ENCODE measurements at places on chromosomes 6 and 20.

DNA sequence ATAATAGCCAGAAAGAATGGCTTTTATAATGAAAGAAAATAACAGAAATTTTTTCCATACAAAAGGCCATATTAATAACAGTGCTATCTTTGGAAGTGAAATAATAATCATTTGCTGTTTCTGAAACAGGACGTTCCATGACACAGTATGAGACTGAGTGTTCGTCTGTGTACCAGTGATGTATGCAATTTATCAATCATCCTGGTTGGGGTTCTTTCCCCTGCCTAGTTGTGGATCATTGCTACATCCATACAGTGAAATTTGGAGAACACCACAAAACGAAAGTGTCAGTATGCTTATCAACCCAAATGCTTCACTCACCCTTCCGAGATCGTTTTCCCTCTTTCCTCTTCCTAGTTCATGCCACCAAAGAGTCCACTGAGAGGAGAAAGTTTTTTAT is 151.4 kb upstream of the PRDM1 start:
- no peaks in the 10 kb centered on the region for H3K4me1 ChIP-seq
- no peak overlapping the region for H3K4me3 ChIP-seq
- H3K36me3 ChIP-seq: no peaks in the 10 kb centered on the region
- ATAC-seq: no peak

- no peak overlapping the region for H3K27ac ChIP-seq
- no peaks in the 10 kb centered on the region for H3K4me1 ChIP-seq
- H3K4me3 ChIP-seq: no peak overlapping the region
- H3K27me3 ChIP-seq: no peaks in the 10 kb centered on the region
Observed at GRCh38 chr20:48763216-48763914, 64.4 kb downstream of the PREX1 start.

DNA sequence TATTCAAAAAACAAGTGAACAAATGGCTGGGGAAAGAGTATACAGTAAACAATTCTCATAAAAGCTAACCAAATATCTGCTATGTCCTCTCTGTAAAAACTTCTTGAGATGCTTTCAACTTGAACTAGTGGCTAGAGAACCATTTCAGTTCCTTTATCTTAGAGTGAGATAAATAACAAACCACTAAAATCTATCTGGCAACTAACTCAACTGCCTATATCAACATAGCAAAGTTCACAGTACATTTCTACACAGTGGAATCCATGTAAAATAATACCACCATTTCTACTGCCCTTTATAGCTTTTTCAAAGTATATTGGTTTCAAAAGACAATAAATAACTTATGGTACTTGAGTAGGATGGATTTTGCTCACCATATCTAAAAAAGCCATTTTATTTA is 95.1 kb downstream of the MMS22L start:
- H3K27ac ChIP-seq: no peak overlapping the region
- H3K4me3 ChIP-seq: no peak overlapping the region
- no peak for ATAC-seq
- no peaks in the 10 kb centered on the region for H3K36me3 ChIP-seq
- H3K4me1 ChIP-seq: no peaks in the 10 kb centered on the region

DNA sequence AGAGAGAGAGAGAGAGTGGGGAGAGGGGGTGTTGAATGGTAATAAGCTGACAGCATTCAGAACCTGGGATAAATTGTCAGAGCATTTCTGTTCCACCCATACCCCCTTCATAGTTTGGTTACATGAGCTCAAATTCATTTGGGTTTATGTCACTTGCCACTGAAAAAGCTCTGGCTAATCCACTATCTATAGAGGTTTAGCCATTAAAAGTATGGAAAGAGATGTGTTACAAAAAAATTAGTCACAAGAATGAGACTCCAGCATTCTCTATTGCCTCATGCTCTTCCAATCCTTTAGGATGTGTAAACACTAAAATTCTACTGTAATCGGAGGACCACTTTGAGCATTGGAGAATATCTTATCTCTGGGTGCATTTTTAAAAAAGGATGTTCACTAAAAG is 297.6 kb upstream of the TCF21 start:
- H3K27me3 ChIP-seq: no peaks in the 10 kb centered on the region
- peaks cover 4% of the 10 kb centered on the region for H3K4me1 ChIP-seq
- no peak overlapping the region for H3K4me3 ChIP-seq
- H3K27ac ChIP-seq: no peak overlapping the region
- H3K36me3 ChIP-seq: no peaks in the 10 kb centered on the region

GRCh38 chr6:11810854-11811643 is 32.4 kb upstream of the ADTRP start:
- H3K27ac ChIP-seq: no peak overlapping the region
- no peak for ATAC-seq
- H3K36me3 ChIP-seq: no peaks in the 10 kb centered on the region
- H3K4me1 ChIP-seq: no peaks in the 10 kb centered on the region
- no peak overlapping the region for H3K4me3 ChIP-seq

- H3K27ac ChIP-seq: no peak overlapping the region
- no peaks in the 10 kb centered on the region for H3K4me1 ChIP-seq
- H3K36me3 ChIP-seq: no peaks in the 10 kb centered on the region
- peaks cover 64% of the 10 kb centered on the region for H3K27me3 ChIP-seq
- no peak overlapping the region for H3K4me3 ChIP-seq
Observed at GRCh38 chr6:34044945-34045595, 100.8 kb downstream of the GRM4 start.

DNA sequence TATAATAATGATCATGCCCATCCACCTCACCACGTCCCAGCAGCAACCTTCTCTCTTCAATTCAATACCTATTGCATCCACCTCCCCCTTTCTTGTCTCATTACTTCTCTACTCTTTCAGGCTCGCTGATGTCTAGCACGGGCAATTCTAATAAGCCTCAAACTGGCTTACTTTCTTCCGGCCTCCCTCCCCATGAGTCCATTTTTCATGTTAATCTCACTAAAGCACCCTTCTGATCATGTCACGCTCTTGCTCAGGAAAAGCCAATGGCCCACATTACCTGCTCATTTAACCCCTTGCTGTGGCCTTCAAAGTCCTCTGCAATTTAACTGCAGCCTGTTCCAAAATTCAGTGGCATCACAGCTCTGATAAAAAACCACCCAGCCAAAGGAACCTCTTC is 105.1 kb downstream of the UTRN start:
- no peak for ATAC-seq
- H3K4me1 ChIP-seq: no peaks in the 10 kb centered on the region
- H3K27ac ChIP-seq: no peak overlapping the region
- H3K27me3 ChIP-seq: no peaks in the 10 kb centered on the region
- H3K36me3 ChIP-seq: no peaks in the 10 kb centered on the region

DNA sequence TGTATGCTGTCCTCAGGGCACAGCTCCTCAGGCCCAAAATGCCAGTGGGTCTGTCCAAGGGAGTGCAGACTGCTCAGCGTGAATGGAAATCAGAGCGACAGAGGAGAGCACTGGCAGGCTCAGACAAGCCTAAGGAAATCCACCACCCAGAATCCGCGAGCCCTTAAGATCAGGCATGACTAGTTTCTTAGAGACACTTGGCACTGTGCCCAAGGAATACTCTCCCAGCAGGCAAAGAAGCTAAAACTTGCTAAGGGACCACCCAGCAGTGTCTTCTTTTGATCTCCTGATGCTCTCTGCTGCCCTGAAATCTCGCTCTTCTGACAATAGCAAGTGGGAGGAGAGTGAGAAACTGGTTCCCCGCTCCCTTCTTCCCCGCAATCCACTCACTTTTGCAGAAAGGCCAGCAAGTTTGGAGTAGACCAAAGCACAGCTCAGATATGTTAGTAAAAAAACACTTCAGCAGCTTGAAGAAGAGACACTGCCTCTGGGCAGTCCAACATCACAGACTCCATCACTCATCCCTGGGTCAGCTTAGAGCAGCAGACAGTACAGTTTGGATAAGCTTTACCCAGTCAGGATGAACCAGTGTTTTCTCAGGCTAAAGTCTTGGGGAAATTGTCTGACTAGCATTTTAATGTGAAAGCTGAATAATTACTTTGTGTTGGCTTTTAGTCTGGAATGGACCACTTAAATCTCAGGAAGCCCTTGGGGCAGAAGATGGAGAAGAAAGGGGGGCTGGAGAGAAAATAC is 32.4 kb downstream of the TRAF3IP2 start:
- H3K4me1 ChIP-seq: peaks cover 24% of the 10 kb centered on the region
- no peak overlapping the region for H3K27ac ChIP-seq
- H3K4me3 ChIP-seq: no peak overlapping the region
- ATAC-seq: peak; percentile 4

- ATAC-seq: no peak
- no peak overlapping the region for H3K27ac ChIP-seq
- H3K27me3 ChIP-seq: peaks cover 15% of the 10 kb centered on the region
- H3K4me1 ChIP-seq: no peaks in the 10 kb centered on the region
- no peaks in the 10 kb centered on the region for H3K36me3 ChIP-seq
Observed at GRCh38 chr6:44650947-44651346, 263.4 kb downstream of the CDC5L start.
